ENCODE measurements at places on chromosomes 1 and 21. TPM values are rescaled to one million over a fixed set of nuclear protein-coding genes. Genes with fewer than 3 reads are reported as not detected.

GRCh38 chr21:31366825-31367224, 22.8 kb upstream of the TIAM1 start:
- peak; percentile 70 for DNase-seq

GRCh38 chr1:152220166-152221163, 3.5 kb downstream of the HRNR start:
- no peak for DNase-seq

DNA sequence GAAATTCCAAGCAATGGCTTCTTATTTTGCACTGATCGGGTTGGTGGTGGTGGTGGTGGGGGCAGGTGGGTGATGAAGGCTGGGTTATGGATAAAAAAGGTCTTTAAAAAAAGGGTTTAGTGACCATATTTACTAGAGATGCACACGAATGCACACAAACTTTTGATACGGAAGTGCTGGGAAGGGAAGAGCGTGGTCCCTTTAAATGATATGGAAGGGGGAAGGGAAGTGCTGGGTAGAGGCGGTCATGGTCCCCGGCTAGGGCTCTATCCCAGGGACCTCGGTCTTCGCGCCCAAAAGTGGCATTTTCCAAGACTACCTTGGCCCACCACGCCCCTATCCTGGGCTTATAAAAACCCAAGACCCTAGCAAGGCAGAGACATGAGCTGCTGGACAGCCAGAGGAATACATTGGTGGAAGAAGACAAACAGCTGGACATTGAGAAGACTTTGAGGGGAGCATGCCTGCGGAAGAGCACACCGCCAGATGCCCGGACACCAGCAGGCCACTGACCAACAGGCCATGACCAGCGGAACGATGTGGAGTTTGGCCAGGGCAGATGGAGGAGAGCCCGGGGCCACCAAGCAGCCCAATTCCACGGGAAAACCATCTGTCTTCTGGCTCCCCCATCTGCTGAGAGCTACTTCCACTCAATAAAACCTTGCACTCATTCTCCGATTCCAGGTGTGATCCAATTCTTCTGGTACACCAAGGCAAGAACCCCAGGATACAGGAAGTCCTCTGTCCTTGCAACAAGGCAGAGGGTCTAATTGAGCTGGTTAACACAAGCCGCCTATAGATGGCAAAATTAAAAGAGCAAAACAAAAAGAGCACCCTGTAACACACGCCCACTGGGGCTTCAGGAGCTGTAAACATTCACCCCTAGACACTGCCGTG, 1720.2 kb downstream of the MRPL39 start:
- no peak for DNase-seq

DNA sequence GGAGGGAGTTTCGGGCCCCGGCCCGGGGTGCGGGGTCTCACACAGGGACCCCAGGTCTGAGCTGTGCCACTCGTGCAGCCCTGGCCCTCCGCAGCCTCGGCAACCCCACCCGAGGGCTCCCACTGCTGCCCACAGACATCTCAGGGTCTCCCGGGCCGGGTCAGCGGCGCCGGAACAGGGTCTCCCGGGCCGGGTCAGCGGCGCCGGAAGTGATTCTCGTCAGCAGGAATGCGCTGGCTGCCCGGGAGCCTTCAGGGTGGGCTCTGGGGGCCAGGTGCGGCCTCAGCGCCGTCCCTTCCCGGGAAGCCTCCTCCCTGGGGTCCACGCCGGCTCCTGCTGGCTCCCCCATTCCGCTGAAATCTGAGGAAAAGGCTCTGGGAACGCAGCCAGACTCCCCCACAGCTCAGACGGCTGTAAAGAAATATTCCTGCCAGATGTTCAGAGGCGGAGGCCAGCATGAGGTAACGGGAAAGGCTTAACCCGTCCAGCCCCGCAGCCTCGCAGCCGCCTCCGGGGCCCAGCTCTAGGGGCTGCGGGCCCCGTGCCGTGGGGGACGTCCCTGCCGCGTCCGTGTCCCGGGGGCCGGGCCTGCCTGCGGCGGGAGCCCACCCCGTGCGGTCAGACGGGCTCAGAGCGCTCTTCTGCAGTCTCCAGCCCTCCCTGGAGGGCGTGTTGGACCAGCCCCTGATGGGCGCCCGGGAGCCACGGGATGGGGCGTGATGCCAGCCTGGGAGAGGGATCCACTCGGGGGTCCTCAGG, 8.7 kb upstream of the COL6A1 start:
- peak; percentile 92 for DNase-seq

DNA sequence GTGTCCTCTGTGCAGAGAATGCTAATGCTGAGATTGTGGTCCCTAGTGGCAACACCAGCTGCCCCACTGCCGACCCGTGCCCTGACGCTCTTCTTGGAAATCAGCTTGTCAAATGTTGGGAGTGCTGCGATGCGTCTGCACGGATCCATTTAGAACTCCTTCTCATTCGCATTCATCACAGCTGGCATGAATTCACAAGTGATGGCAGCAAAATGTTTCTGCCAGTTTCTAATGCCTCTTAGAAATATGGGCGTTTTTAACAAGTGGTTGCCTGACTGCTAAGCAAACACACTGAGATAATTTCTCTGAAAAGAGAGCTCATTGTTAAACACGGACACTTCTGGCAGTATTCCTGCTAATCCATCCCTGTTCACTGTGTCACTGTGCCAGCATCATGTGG, 131.9 kb upstream of the KCNJ6 start:
- no peak for DNase-seq

DNA sequence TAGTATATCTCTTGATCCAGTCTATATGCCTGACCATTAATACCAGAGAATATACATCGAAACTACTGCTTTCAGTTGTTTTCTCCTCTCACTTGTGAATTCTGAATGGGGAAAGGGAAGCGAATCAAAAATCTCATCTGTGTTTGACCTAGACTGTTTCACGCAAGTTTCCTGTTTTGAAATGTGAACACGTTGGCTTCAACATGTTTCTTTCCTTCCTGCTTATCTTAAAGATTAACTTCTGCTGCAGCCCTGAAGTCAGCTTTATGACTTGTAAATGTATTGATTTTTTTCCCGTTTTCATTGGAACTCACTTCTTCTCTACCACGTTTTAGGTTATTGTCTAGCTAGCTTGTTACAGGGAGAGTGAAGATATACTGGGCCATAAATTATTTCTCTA, 49.9 kb downstream of the SNX27 start:
- no peak for DNase-seq

GRCh38 chr1:41723786-41724185, 194.9 kb downstream of the HIVEP3 start:
- DNase-seq: no peak

- no peak for DNase-seq
Measured at GRCh38 chr1:73611681-73612080, 586.3 kb downstream of the LRRIQ3 start.

DNA sequence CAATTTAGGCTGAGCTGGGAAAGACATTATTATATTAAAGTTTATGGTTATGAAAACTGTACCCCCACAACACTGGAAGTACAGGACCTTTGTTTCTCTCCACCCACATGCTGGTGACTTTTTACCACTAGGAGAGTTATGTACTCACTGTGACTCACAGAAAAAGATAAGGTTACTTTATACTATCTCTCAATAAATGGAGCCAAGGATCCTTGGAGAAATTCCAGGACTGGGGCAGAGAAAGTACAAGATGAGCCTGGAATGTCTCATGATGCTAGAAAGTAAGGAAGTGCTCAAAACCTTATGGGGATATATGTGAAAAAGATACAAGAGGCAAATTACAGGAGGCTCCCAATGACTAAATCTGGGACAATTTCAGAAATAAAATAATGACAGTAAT, 63.9 kb upstream of the C1orf105 start:
- peak; percentile 61 for DNase-seq

Gene SEMA4A
- polyA plus RNA-seq: 0.35 TPM
